ENCODE measurements at places on chromosomes 1 and 21.
A peak's percentile ranks its signal among the peaks of the same experiment; 100 is the strongest.

- DNase-seq: no peak
Measured at GRCh38 chr1:200653022-200653462, 16.7 kb downstream of the DDX59 start.

DNA sequence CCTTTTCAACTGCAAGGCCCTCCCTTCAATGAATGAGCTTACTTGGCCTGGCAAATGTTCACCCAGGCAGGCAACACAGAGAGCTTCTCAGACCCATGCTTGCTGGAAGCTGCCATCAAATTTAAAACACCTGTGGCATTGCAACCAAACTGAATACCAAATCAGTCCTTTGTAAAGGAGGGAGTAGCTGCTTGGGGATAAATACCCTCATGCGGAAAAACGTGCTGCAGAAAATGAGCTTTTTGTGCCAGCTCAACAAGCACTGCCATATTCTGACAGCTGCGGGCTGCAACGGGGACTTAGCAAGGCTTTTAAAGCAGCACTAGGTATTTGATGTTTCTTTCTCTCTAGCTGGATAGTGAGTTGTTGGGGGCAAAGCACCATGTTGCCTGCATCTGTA lies 119.7 kb downstream of the PLPPR4 start:
- no peak for DNase-seq

DNA sequence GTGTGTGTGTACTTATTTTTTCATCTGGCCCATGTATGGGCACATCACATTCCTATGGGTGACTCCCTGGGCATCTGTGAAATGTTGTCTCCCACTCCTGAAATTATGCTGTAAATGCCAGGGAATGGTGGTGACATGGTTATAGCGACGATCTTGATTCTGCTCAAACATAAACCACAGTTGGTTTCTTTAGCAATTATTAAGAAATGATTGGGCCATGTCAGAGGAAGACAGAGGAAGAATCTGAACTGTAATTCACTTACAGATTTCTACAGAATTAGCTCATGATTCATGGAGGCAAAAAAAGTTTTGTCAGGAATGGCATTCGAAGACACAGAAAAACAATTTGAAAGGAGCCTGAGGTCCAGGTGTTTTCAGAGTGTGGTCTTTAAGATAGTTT lies 25.8 kb upstream of the KCNE1 start:
- DNase-seq: no peak

DNA sequence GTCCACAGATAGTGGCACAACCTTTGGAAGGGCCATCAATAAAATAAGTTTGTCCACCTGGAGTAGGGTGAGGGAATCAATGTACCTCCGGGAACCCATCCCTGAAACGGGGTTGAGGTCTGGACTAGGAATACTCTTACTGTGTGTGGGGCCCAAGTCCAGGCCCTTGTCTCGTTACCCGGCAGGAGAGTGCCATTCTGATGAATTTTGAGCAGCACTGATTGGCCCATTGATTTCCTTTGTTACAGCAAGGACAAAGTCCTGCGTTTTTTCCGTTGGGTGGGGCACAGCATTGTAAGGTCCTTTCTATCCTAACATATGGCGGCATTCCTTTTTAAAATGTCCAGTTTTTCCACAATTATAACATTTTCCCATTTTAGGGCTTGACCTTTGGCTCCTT lies 75.2 kb downstream of the AXDND1 start:
- no peak for DNase-seq

DNA sequence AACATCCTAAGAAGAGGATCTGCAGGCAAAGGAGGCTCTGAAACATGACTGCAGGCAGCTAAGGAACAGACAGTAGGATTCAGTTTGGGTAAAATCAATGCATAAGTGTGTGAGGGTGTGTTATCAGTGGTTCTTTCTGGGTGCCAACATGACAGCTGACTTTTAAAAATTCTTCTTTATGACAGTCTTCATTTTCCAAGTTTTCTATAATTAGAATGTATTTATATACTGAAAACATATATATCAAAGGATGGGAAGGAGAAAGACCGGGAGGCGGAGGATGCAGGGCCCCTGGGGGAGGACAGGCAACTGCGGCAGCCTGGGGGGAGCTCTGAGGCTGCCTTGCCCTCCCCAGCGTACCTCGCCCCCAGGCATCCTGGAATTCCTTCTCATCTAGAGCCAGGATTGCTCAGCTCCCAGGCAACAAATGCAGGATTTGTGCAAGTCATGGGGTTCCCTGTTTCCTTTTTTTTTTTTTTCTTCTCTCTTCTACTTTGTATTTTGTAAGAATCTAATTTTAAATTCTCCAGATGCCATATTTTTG lies 104.8 kb downstream of the CSMD2 start:
- no peak for DNase-seq

- no peak for DNase-seq
Measured at GRCh38 chr1:206901944-206902343, 4.7 kb downstream of the IL24 start.

DNA sequence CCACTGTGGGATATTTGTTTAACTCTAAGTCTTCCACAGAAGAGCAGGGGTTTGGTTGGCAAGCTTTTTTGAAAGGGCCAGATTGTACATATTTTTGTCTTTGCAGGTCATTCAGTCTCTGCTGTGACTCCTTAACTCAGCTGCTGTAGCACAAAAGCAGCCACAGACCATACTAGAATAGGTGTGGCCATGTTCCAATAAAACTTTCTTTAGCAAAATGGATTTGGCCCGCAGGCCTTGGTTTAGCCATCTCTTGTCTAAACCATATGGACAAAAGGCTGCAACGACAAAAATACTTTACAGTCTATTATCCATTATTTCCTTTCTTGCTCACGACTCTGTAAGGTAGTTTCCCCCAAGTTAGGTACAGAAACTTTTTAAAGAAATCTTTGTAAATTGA lies 60.5 kb downstream of the ESRRG start:
- DNase-seq: no peak

DNA sequence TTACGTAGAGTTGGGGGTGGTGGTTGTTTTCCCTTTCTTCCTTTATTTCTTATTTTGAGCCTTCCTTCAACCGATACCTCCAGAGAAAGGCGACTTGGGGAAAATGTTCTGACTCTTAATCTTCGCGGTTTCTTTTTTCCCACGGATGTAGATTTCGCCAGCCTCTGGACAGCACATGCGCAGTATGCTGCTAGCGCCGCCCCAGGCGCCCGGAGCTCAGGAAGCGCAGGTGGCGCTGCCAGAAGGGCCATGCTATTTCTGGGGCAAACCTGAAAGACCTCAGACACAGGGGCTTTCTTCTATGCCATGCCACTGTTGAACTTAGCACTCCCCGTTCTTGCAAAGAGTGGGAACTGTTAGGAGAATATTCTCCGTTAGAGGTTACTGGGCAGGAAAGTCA lies 392.1 kb downstream of the KIF26B start:
- DNase-seq: no peak

GRCh38 chr1:237851210-237851845 lies 39.4 kb downstream of the ZP4 start:
- peak; percentile 41 for DNase-seq

DNA sequence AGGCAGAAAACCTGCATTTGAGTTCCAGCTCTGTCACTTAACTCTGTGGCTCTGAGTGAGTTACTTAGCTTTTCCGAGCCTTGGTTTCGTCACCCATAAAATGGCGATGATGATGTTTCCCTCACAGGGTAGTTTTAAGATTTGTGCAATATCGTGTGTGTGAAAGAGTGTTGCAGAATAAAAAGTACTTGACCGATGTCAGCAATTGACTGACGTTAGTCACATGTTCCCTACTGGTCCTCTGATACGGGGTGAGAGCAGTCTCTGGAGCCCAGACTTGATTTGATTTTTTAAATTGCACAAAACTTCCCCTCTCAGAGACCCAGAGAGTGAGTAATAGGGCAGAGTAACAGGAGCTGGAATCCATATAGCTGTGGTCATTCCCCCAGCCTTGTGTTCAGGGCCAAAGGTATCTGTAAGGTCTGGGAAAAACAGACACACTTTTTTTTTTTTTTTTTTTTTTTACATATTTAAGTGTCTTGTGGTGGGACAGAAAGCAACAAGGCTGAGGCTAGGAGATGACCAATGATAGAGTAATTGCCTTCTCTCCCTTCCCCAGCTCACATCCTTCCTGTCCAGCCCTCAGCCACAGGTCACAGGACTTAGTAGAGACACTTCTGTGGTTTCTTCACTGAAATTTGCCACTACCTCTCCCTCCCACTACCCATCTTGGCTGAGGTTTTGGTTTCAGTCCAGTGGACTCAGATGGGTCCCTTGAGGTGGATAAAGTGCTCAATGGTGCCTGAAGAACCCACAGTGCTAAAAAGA lies 2.0 kb downstream of the FCER1G start:
- DNase-seq: peak; percentile 70

- DNase-seq: peak; percentile 4
Measured at GRCh38 chr21:30194701-30195299, 21.1 kb downstream of the CLDN8 start.

- DNase-seq: no peak
Measured at GRCh38 chr1:162676750-162677149, 44.5 kb downstream of the DDR2 start.
